ENCODE measurements at places on chromosomes 2 and 18.
A peak's percentile ranks its signal among the peaks of the same experiment; 100 is the strongest.

GRCh38 chr2:10900216-10901109, 11.3 kb upstream of the KCNF1 start:
- DNase-seq = no peak

- no peak for DNase-seq
These were observed 549.4 kb upstream of the HS6ST1 start for GRCh38 chr2:128867936-128868636.

DNA sequence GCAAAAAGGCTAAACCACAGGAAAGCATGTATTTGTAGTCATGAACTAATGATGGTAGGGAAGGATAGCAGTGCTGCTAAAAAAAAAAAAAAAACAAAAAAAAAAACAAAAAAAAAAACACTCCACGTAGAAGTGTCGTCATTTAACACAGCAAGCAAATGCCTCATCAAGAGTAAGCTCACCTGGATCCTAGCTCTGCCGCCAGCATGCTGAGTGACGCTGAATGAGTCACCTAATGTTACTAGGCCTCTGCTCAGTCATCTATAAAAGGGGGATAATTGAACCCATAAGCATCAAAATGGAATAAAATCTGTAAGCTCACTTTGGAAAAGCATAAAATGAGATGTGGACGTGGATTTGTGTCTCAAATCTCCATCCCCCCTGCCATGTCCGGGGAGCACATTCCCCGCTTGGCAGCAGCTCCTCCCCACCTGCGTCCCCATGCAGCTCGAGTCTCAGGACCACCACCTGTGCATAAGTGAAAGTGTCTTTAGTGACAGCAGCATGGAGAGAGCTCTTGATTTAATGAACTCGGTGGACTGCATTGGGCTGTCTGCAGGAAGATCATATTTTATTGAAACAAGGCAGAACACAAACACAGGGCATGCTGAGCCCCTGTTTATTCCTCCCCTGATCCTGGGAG, 427.5 kb downstream of the LRATD1 start:
- DNase-seq = no peak

DNA sequence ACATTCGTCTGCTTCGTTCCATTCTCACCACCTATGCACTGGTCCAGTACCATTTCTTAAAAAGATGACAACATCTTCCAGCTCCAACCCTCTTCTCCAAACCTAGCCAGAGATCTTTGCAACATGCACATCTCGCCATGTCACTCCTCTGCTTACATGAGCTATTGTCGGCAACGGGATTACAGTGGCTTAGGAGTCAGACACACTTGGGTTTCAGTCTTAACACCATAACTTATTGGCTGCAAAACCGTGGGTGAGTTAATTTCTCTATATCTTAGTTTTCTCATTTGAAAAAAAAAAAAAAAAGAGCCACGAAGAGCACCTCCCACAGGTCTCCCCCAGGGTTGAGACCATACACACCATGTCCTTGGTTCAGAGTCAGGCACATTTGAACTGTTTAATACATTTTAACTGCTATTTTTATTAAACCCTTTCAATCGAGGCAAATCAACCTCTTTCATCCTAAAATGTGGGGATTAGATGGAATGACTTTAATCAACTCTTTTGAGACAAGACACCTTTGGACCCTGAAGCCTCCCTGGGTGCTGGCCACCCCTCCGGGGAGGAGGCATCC, 889 bp downstream of the ANKRD29 start:
- DNase-seq = no peak

DNA sequence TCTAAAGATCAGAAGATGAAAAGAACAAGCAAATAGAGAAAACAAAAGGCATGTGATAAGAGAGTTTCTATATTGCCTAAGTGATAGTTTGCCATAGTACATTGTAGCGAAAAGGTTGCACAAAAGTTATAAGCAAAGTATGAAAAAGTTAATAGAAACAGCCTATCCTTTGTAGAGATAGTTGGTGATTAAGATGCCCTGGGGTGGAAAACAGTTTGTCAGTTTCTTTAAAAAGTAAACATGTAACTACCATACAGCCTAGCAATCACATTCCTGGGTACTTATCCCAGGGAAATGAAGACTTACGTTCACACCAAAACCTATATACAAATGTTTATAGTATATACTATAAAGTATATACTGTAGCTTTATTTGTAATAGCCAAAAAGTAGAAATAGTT, 16.9 kb upstream of the DAPL1 start:
- no peak for DNase-seq

DNA sequence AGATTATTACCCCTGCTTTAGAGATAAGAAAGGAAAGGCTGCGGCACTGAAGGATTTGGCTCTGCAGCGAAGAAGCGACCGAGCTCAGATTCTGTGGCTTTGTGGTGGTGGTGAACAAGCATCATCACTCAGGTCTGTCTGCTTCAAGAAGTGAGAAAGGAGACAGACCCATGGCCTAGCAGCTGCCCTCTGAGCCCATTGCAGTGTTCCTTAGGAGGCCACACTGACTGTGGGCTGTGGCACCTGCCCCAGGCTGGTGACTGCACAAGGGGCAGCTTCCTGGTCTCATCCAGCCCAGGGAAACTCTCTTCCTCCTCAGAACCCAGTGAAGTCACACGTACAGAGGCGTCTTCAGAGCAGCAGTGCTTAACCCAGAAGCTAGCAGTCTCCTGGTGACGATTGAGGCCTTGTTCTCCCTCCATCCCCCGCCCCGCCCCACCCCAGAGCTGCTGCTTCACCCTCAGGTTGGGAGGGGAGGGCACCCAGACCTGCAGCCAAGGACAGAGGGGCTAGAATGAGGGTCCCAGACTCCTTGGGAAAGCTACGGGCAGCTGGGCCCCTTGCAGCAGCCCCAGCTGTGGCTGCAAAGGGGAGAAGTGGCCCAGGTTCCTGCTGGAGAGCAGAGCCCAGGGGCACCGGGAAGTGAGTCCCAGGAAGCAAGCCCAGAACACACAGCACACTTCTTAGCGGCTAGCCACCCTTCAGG, 22.2 kb downstream of the BIN1 start:
- no peak for DNase-seq

DNA sequence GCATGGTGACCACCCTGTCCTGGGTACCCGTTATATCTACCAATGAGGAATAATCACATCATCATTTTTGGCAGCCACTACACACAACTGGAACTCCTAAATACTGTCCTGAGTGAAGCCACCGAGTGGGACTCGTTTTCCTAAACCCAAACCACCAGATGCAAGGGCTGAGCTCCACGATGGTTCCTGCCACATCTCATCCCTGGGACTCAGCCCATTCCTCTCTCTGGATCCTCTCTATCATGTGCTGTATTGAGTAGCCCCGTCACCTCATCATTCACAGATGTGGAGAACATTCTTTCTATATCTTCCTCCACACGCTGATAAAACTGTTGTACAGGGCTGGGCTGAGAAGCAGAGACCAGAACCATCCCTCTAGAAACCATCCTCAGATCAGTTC, 79.4 kb upstream of the SMAD7 start:
- no peak for DNase-seq

DNA sequence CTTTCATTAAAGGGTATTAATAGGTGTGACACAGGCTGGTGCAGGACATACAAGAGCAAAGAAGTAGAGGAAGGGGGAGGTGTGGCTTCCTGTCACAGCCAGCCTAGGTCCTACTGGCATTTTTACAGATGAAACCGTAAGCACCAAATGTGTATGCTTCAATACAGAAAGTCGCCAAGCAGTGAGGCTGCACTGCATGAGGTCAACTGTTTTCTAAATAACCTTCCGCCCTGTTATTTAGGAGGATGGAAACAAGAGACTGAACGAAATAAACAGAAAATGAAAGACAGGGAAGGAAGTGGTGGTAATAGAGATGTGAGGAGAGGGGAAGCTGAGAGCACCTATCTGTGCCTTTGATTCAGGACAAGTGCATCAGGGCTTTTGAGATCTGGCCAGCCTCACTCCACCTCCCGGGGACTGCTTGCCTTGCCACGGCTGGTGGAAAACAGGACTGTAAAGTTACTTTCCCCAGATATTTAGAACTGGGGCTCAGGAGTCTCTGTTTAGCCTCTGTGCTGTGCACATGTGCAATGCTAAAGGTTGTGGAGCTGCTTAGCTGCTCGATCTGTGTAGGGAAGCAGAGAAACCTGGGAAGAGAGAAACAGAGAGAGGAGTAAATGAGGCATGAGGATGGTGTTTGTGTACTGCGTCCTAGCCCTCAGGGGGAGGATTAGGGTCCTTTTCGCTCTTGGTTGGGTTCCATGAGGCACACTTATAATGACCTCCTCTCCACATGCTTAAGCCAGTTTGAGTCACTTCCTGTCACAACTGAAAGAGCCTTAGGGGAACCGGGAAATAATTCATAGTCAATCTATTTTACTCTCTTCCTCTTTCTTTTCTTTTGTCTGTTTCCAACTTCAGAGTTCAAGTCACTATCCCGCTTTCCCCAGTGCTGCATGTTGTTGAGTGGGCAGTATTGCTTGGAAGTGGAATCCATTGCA, 62.3 kb upstream of the BOD1L2 start:
- no peak for DNase-seq

- DNase-seq = no peak
These were observed 308.4 kb downstream of the NDUFA10 start for GRCh38 chr2:239716536-239717318.

- peak; percentile 25 for DNase-seq
These were observed 32.0 kb downstream of the CENPO start for GRCh38 chr2:24824966-24825882.

- DNase-seq = no peak
These were observed 815.3 kb downstream of the RNF144A start for GRCh38 chr2:7732497-7732896.

DNA sequence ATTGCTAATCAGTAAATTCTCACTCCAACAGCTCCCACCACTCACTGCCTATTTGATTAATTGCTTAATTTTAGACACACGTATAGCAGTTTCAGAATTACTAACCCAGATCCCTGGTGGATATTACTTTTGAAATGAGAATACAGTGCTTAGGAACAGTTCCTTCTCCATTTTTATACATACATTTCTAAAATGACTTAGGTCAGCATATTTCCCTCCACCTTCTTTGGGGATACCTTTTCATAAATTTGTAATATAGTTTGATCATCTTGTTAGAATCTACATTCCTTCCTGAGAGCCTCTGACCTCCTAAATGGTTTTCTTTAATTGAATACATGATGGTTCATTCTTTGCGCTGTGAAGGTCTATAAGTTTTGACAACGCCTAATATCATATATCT, 279.8 kb upstream of the NETO1 start:
- no peak for DNase-seq

- DNase-seq = no peak
These were observed 115.6 kb upstream of the OTOS start for GRCh38 chr2:240255811-240256703.

DNA sequence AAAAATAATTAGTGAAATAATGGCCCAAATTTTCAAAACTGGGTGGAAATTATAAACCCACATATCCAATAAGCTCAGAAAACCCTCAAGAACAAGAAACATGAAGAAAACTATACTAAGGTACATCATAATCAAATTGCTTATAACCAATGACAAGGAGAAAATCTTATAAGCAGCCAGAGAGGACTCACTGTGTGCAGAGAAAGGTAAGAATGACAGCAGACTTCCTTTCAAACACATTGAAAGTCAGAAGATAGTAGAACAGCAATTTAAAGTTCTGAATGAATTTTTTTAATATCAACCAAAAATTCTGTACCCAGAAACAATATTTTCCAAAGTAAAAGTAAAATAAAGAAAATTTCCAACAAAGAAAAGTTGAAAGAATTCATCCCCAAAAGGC, 197.7 kb upstream of the RAB12 start:
- DNase-seq = no peak

DNA sequence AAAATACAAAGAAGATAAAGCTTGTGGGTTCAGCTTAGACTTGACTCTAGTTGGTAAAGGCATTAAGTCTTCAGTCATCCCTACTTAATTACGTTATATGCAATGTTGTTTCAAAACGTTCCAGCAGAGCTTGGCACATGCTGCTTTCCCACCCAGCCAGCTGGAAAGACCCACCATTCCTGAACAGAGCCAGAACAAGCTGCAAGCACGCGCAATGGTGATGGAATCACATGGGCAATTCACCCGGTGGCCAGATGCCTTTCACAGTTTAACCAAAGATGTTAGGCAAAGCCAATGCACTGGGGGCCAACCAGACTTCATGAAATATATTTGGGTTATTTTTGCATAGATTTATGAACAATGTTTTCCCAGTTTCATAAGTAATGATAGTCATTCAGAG, 123.4 kb upstream of the CDH20 start:
- no peak for DNase-seq

- no peak for DNase-seq
These were observed 247.3 kb downstream of the ZNF385B start for GRCh38 chr2:179614121-179614520.

DNA sequence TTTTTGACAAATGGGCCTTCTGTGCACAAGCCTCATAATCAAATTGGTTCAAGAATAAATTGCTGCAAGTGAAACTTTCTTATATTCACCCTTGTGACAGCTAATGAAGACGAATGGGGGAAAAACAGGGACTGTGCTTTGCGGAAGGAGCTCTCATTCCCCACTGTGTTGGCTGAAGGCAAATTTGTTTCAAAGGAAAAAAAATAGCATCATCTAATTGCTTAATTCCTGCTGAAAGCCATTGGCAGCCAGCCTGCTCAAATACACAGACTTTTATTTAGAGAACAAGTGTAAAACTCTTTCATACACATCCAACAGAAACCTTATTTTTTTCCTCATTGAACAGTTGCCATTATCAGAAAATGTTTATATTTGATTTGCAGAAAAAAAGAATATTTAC, 172.3 kb downstream of the ARL6IP6 start:
- no peak for DNase-seq

DNA sequence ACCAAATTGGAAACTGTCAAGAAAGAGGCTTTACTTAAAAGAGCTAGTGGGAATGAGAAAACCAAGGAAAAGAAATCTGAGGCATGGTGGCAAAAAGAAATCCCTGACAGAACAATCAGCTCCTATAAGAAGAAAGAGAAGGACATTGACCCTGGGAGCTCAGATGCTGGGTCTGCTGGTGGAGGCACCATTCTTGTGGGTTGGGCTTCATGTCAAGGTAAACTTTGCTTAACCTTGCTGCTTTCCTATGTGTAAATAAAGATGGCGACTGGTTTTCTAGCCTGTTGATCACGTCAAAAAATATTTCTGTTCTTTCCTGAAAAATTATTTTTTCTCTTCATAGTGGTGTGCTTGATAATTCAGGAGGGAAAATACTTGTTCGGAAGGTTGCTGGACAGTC, 58.1 kb downstream of the VIT start:
- no peak for DNase-seq

DNA sequence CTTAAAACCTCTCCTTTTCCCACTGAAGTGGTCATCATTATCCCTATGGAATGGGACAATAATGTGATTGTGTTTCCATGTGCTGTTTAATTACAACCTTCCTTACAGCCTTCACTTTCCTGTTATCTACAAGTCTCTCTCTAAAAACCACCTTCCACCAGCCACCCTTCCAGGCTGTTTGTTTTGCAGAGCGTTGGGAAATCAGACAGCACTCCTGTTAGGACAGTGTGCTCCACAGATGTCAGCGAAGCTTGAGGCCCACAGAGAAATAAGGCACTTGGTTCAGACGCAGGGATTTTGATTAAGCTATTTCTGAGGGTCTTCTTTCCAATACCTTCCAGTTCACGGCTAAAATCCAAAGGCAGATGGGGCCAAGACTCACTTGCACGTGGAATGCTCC, 32.3 kb upstream of the ASPRV1 start:
- DNase-seq = no peak
